NCI-H1092 treated with DMSO at 0.1 percent for 48 hours (cell line): ENCODE measurements at places on chromosomes 7 and 10.

- no peak for DNase-seq
Observed at GRCh38 chr7:150722431-150722931, 6.1 kb downstream of the GIMAP1 start.

DNA sequence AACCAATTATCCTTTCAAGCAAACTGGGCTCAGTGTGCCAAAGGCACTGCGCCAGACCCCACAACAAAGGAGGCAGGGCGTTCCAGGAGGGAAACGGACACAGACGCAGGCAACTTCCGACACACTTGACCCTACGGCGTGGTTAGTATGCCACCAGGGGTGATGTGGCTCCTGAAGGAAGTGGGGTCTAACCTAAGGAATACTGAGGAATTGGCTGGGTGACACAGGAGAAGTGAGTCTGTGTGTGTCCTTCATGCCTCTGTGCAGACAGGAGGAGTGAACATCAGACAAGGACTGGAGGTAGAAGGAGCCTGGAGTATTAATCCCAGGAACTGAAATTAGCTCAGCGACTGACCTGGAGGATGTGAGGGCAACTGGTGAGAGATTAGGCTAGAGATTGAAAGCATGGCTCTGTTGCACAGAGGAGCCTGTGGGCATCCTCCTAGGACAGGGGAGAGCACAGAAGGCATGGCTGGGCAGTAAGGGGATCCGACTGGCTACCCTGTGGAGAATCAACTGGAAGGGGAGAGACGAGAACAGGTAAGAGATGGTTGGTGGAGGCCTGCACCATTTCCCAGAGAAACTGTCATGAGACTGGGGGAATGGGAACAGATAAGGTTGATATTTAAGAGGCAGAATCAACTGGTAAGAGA is 27.8 kb downstream of the GSDME start:
- no peak for DNase-seq

DNA sequence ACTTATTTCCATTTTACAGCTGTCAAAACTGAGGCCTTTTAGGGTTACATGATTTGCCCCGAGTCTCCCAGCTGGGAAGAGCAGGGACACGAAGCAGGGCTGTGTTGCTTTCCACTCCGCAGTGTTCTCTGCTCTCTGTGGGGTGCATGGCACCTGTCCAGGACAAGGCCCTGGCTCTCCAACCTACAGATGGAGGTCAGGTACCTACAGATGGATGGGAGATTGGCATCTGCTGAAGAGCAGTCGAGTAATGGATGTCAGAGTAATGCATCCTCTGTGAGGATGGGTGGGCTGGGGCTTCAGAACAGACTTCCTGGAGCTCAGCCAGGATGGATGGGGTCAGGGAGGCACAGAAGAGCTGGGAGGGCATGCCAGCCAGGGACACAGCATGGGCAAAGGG is 85.0 kb downstream of the EMX2 start:
- DNase-seq: no peak

GRCh38 chr7:76359978-76360638 is 1.3 kb upstream of the YWHAG start:
- no peak for DNase-seq

DNA sequence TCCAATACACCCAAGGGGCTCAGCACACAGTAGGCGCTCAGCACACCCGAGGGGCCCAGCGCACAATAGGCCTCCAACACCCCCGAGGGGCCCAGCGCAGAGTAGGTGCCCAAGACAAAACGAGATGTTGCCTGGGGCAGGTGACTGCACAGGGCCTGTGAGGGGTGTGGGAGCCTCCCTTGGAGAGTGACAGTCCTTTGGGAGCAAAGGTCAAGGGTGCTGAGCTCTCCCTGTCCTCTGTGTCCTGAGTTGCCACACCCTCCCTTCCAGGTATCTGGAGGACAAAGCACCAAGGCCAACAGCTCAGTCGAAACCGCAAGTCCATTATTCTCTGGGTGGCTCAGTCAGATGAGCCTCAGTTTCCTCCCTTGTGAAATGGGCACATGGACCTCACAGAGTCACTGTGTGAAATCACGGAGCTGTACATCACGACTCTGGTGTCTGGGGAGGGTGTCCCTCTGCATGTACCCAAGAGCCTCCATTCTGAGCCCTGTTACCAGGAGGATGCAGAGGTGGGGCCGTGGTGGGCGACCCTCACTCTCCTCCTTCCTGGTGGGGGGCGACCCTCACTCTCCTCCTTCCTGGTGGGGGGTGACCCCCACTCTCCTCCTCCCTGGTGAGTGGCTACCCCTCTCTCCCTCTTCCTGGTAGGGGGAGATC is 81.3 kb downstream of the FOXL3 start:
- DNase-seq: no peak

- no peak for DNase-seq
Observed at GRCh38 chr10:9786576-9786975, 1231.1 kb upstream of the CELF2 start.

DNA sequence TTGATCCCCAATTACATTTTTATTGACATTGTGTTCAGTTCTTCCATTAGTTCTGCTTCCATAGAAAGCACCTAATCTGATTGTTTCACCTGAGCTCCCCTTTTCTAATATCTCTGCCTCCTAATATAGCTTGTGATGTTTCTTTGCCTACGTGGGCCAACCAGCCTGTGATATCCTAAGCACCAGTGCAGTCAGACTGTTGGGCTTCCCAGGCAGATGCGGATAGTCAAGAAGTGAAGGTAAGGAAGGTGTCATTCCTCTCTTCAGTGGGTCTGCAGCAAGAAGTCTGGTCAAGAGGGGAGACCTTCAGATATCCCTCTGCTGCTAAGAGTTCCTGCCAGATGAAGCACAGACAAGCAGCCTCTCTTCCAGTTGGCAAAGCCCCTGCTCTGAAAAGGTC is 16.2 kb upstream of the DGKI start:
- DNase-seq: no peak

DNA sequence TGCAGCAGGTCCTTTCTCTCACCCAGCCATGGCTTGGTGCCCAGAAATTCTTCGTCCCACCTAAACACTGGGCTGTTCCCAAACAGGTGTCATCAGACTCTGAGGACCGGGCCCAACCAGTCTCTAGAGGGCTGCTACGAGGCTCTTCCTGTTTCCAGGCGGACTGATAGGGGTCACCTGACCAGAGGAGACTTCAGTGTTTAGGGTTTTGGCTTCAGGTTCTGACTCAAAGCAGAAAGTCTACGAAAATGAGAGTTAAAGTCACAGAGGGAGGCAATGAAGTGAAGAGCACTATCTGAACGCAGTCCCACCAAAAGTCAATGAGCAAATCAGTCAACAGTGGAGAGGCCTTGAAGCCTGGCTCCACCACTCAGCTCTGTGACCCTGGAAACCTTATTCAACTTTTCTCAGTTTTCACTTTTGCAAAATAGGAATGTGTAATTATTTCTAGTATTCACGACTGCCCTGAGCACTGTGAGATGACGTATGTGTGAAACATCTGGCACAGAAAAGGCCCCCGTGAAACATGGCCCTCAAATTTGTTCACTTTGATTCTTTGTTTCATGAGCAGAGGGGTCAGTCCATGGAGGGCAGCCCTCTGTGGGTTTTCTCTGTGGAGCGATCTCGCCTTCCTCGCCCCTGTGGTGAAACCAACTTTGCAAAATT is 189.9 kb upstream of the PDE1C start:
- DNase-seq: no peak

- DNase-seq: no peak
Observed at GRCh38 chr10:18145652-18146051, 5.4 kb downstream of the CACNB2 start.

DNA sequence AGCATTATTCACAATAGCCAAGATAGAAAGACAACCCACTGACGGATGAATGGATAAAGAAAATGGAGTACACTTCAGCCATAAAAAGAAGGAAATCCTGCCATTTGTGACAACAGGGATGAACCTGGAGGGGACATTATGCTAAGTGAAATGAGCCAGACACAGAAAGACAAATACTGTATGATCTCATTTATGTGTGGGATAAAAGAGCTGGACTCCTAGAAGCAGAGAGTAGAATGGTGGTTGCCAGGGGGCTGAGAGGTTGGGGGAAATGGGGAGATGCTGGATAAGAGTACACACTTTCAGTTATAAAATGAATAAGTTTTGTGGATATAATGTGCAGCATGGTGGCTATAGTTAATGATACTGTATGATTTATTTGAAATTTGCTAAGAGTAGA is 124.4 kb downstream of the SEC23IP start:
- no peak for DNase-seq

DNA sequence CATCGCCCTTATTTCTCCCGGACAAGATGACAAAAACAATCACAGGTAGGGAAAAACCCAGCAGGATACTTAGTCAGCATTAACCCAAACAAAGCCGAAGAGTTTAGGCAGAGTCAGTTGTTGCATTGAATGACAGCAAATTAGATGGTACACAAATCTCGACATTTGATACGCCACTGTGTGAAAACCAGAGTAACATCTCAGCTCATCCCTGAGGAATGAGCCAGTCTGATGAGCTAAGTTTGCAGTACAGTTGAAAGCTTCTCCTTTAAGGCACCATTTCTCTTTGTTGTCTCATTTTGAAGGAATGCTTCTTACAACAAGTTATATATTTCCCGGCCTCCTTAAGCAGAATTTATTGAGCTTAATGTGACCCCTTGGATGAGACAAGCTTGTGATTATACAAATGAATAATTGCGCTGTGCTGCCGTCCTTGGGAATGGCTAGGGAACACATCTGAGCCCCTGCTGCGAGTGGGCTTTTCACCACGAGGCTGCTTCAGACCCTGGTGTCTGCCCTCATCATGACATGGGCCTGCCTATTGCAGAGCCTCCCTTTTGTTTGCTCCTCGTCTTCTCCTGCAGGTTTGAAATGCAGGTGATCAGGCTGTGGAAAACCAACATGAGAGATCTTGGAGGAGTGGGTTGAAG is 137.3 kb downstream of the CELF2 start:
- no peak for DNase-seq

DNA sequence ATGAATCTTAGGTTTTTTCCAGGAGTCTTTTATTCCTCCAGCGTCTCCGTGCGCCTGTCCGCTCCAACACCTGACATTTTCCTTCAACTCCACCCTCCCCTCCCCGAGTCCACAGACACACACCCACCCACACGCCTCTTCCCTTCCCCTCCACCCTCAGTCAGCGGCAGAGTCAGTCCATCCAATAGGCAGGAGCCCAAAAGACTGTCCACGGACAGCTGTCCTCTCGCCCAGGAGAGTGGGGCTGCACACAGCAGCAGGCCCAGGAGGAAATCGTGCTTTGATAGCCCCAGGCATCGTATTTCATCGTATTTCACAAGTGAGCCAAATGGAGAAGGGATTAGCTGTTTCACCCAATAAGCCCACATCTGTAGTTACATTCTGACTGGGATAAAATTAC is 285.1 kb downstream of the ZEB1 start:
- peak; percentile 58 for DNase-seq

- peak; percentile 1 for DNase-seq
Observed at GRCh38 chr10:127161482-127161881, 34.9 kb downstream of the INSYN2A start.

- no peak for DNase-seq
Observed at GRCh38 chr7:101488826-101489572, 126.3 kb downstream of the COL26A1 start.

DNA sequence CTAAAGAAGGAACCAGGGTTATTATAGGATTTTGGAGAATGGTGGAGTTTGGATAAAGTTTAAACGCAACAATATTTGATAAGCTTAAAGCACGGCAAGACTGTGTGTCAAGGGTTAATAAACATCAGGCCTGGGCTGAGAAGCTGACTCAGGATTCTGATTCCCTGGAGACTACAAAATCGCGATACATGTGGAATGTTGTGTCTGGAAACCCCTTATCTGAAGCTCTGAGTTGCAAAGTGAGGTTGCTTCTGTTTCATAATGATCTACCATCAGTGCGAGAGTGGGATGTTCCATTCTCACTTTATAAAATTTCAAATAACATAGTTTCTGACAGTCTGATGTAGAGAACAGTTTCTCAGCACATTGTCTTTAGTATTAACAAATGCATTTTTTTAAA is 7.8 kb downstream of the C1GALT1 start:
- DNase-seq: no peak

DNA sequence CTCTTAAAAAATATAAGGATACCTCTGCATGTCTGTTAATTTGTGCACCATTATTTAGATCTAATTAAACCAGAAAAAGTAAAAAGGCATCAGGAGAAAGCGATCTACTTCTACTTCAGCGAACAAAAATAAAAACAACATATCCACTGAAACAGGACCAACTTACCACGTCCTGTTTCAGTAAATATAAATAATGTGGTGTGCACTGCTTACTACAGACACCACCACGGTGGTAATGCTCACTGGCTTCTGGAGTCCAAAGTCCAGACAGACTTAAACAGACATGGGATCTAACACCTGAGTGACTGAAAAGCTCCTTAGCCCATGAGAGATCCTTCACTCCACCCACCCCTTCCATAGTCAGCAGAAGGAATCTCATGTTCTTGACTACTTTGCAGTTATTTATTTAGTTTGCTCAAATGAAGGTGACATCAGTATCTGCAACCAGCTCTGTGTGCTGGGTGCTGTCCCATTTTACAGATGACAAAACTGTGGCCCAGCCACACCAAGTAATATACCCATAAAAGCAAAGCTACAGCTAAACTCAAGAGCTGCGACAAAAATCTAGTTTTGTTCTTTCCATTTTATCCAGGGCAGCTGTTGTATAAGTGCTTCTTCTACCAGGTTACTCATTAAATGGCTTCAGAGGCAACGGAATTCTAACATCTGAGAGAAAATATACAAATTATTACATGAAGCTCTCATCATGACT is 62.1 kb upstream of the NCAPG2 start:
- DNase-seq: no peak

DNA sequence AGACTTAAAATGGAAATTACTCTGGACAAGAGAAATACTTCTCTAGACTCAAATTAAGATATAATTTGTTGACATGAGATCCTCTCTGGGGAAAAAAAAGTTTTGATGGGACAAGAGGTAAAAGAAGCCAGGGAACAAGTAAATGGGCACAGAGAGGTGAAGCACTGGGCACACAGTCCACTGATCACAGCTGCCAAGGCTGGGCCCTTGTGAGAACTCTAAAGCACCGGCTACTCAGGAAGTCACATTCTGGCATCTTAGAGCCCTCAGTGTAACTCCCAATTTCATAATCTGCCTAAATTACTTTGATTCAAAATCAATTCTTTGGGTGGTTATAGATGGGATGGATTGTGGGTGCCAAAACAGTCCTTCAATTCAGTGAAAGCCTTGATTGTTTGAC is 123.2 kb upstream of the CACNA2D1 start:
- DNase-seq: peak; percentile 82

DNA sequence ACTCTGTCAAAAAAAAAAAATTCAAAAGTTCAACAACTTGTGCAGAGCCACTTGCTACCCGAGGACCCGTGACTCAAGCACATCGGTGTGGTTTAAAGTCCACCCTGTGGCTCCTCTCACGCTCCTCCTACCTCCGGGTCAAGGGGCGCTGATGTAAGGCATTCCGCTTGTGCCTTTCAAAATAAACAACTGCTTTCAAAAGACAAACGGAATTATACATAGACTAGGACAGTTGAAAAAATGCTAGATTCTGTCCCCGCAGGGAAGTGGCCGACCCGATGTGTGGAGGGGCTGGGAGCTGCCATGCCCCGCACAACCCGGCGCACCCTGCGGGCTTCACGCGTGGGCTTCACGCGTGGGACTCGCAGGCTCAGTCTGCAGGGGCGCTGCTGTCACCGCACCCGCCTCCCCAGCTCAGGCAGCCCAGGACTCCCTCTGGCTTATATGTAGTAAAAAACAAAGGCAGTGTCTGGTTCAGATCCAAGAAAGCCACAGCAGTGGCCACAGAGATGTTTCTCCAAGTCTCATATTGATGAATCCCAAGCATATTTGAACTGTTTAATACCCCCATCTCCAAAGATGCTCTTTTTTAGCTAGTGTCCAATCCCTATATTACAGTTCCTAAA is 239.7 kb upstream of the INHBA start:
- no peak for DNase-seq

- DNase-seq: no peak
Observed at GRCh38 chr10:17476073-17476472, 21.7 kb upstream of the ST8SIA6 start.

GRCh38 chr10:27884185-27884641 is 114.7 kb downstream of the ODAD2 start:
- DNase-seq: no peak
